H7 (cell line): ENCODE measurements at places on chromosomes 2 and 18.

- no peak for DNase-seq
Observed at GRCh38 chr18:73670039-73670438, 477.6 kb downstream of the FBXO15 start.

DNA sequence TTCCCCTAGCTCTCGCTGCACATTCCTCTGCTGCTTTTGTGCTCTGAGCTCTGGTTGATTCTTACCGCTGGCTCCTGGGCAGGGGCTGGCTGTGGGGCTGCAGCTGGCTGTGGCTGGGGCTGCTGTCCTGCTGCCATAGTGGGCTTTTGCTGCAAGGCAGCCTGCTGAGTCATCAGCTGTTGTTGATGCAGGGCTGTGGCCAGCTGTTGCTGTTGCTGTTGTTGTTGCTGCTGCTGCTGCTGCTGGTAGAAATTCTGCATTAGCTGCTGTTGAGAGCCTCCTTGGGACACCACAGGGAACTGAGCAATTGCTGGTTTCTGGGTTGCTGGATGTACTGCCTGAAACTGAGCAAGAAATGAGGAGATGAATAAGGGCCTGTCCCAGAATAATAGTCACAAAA lies 77.2 kb upstream of the NFU1 start:
- DNase-seq = peak; percentile 44

DNA sequence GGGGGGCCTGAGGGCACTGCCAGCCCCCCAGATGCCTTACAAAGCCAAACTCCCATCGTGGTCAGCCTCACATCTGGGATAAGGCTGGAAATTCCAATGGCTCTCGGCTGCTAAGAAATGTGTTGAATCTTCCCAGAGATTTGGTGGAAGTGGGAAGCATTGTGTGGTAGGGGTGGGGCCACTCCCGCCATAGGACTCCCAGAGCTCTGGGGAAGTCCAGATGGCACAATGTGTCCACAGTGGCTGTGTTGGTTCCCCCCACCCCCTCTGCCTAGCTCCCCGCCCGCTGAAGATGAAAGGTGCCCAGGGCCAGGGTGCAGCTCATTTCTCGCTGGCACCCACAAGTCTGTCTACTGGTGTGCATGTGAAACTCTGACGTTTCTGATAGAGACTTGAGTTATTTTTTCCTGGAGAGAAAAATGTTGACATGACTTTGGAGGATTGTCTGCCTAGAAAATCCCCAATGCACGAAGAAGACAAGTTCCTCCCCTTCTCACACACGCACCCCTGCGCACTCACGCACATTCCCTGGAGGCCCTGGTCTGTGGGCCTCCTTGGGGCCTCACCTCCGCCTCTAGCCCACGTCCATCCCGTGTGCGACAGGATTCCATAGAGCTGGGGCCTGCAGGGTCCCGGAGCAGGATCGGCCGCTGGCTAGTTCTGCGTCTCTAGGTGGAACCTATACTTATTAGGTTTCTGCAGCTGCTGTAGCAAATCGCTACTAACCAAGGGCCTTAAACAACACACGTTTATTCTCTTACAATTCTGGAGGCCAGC lies 199.1 kb downstream of the ZFP36L2 start:
- peak; percentile 35 for DNase-seq

GRCh38 chr2:231545105-231545902 lies 15.1 kb upstream of the NMUR1 start:
- no peak for DNase-seq
